ENCODE measurements at places on chromosomes 6 and 20. TPM values are rescaled to one million over a fixed set of nuclear protein-coding genes. Genes with fewer than 3 reads are reported as not detected.

- no peaks in the 10 kb centered on the region for H3K27me3 ChIP-seq
- DNase-seq = no peak
- no peaks in the 10 kb centered on the region for H3K36me3 ChIP-seq
- H3K4me3 ChIP-seq = no peak overlapping the region
- no peaks in the 10 kb centered on the region for H3K4me1 ChIP-seq
Observed at GRCh38 chr6:97669191-97670031, 386.4 kb upstream of the MMS22L start.

GRCh38 chr6:47651505-47651944 lies 46.9 kb upstream of the ADGRF4 start:
- no peak overlapping the region for H3K4me3 ChIP-seq
- no peak for DNase-seq
- H3K27me3 ChIP-seq = no peaks in the 10 kb centered on the region
- no peaks in the 10 kb centered on the region for H3K4me1 ChIP-seq

- no peak overlapping the region for H3K4me3 ChIP-seq
- peaks cover 22% of the 10 kb centered on the region for H3K4me1 ChIP-seq
- H3K27ac ChIP-seq = no peak overlapping the region
- no peak for DNase-seq
- H3K36me3 ChIP-seq = no peaks in the 10 kb centered on the region
Observed at GRCh38 chr6:129661536-129662405, 48.2 kb downstream of the ARHGAP18 start.

GRCh38 chr20:5745416-5746030 lies 4.7 kb upstream of the SHLD1 start:
- peaks cover 5% of the 10 kb centered on the region for H3K36me3 ChIP-seq
- H3K4me1 ChIP-seq = peaks cover 4% of the 10 kb centered on the region
- H3K27me3 ChIP-seq = peaks cover 10% of the 10 kb centered on the region
- no peak overlapping the region for H3K4me3 ChIP-seq
- H3K27ac ChIP-seq = no peak overlapping the region

DZANK1 gene
- 6.5 TPM for total RNA-seq

SLC17A3 gene
- total RNA-seq = not detected

- H3K4me3 ChIP-seq = no peak overlapping the region
- peaks cover 16% of the 10 kb centered on the region for H3K27me3 ChIP-seq
- DNase-seq = no peak
Observed at GRCh38 chr6:17972978-17973622, 14.3 kb downstream of the KIF13A start.

RIPOR3 gene
- not detected for total RNA-seq

- H3K36me3 ChIP-seq = no peaks in the 10 kb centered on the region
- H3K4me1 ChIP-seq = no peaks in the 10 kb centered on the region
- no peak for DNase-seq
- no peak overlapping the region for H3K27ac ChIP-seq
- peaks cover 14% of the 10 kb centered on the region for H3K27me3 ChIP-seq
Observed at GRCh38 chr6:28506807-28507475, 8.7 kb downstream of the GPX6 start.

- H3K27me3 ChIP-seq = no peaks in the 10 kb centered on the region
- H3K4me1 ChIP-seq = peaks cover 38% of the 10 kb centered on the region
- peak within 1 kb of the TSS; percentile 91 for H3K27ac ChIP-seq
Observed at GRCh38 chr6:149484733-149485700, at the start of gene ZC3H12D. Gene ZC3H12D (minus strand): TSS chr6:149485014. CDS start chr6:149474543, 10,471 bp downstream.

SLC22A1 gene
- total RNA-seq = 11.0 TPM

- no peaks in the 10 kb centered on the region for H3K4me1 ChIP-seq
- no peak for DNase-seq
- no peaks in the 10 kb centered on the region for H3K36me3 ChIP-seq
- H3K27ac ChIP-seq = no peak overlapping the region
Observed at GRCh38 chr6:163964789-163965188, 550.3 kb downstream of the QKI start.

- no peaks in the 10 kb centered on the region for H3K36me3 ChIP-seq
- H3K4me3 ChIP-seq = no peak overlapping the region
- H3K4me1 ChIP-seq = no peaks in the 10 kb centered on the region
- no peak overlapping the region for H3K27ac ChIP-seq
Observed at GRCh38 chr6:165487347-165487746, 175.7 kb downstream of the PDE10A start.

FKBP5 gene
- 14.1 TPM for total RNA-seq

BHLHE23 gene
- not detected for total RNA-seq

SIRPD gene
- total RNA-seq = not detected

AVP gene
- total RNA-seq = not detected

PNLDC1 gene
- total RNA-seq = 0.24 TPM

GRCh38 chr6:83514866-83515466 lies 2.6 kb downstream of the PRSS35 start:
- no peak for DNase-seq
- H3K36me3 ChIP-seq = no peaks in the 10 kb centered on the region
- H3K4me3 ChIP-seq = no peak overlapping the region
- H3K4me1 ChIP-seq = no peaks in the 10 kb centered on the region
- no peak overlapping the region for H3K27ac ChIP-seq

ADAM33 gene
- total RNA-seq = not detected

OR12D3 gene
- not detected for total RNA-seq

DNA sequence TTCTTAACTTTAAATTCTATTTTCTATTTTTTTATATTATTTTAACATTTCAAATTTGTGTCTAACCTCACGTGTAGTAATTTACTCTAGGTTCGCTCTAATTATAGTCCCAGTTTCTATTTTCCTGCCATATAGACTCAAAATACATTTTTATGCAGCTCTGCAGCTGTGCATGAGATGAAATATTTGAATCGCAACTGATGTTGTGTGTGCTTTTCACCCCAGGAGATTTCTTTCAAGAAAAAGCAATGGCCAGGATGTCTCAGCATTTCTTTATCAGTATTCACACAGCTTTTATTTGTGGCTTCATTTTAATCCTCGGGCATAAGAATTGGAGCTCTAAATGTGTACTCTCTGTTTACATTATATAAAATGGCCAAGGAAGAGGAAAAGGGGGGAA lies 157.6 kb downstream of the HDGFL1 start:
- DNase-seq = no peak
- no peaks in the 10 kb centered on the region for H3K27me3 ChIP-seq
- no peak overlapping the region for H3K27ac ChIP-seq
- no peaks in the 10 kb centered on the region for H3K4me1 ChIP-seq

DNA sequence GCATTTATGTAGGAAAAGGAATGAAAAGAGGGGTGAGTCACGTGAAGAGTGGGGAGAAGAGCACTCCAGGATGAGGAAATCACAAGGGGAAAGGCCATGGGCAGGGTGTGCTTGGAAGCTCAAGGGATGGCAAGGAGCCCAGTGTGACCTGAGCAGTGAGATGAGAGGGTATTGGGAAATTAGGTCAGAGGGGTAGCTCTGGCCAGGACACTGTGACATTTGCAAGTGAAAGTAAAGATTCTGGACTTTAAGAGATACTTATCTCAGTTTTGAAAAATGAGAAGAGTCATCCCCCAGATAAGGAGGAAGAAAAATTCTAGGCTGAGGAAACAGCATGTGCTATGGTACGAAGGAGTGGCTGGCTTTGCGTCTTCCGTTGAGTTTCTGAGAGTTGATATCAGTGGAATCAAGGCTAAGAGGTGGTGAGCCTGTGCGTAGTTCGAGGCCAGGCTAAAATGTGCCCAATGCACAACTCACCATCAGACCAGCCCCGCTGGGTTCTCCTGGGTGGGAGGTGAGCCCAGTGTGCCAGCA lies 79.9 kb downstream of the GCLC start:
- no peak overlapping the region for H3K27ac ChIP-seq
- no peaks in the 10 kb centered on the region for H3K36me3 ChIP-seq
- no peak overlapping the region for H3K4me3 ChIP-seq
- peaks cover 7% of the 10 kb centered on the region for H3K27me3 ChIP-seq
- no peak for DNase-seq

DNA sequence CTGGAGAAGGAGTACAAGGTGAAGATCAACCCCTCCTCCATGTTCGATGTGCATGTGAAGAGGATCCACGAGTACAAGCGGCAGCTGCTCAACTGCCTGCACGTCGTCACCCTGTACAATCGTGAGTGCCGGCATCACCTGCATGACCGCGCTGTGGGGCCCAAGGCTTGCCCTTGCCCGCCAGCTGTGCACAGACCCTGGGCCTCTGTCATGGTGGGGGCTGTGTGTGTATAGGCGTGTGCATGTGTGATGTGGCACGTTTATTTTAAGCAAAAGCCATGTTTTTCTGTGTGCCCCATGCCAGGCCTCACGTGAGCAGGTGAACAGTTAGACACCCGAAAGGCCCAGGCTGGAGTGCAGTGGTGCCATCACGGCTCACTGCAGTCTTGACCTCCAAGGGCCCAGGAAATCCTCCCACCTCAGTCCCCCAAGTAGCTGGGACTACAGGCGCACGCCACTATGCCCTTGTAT lies 36.3 kb downstream of the PYGB start:
- H3K4me1 ChIP-seq = peaks cover 5% of the 10 kb centered on the region
- no peak overlapping the region for H3K27ac ChIP-seq
- H3K27me3 ChIP-seq = no peaks in the 10 kb centered on the region
- no peak overlapping the region for H3K4me3 ChIP-seq
- no peak for DNase-seq

CALHM5 gene
- total RNA-seq = not detected

DNA sequence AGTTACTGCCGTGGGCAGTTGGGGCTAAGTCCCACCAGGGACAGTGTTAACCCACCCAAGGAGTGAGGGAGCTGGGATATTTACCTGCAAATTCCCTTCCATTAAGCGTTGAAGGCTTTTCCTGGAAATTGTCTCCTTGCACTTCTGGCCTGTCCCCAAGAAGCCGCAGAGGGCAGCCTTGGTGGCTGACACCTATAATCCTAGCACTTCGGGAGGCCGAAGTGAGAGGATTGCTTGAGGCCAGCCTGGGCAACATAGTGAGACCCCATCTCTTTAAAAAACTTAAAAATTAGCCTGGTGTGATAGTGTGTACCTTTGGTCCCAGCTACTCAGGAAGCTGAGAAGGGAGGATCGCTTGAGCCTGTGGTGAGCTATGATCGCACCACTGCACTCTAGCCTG lies 204.4 kb downstream of the EYA2 start:
- H3K4me3 ChIP-seq = no peak overlapping the region
- H3K27ac ChIP-seq = no peak overlapping the region
- H3K27me3 ChIP-seq = peaks cover 32% of the 10 kb centered on the region
- H3K4me1 ChIP-seq = no peaks in the 10 kb centered on the region

GRCh38 chr20:39946053-39946810 lies 742.8 kb downstream of the MAFB start:
- no peak overlapping the region for H3K4me3 ChIP-seq
- no peaks in the 10 kb centered on the region for H3K36me3 ChIP-seq
- H3K27ac ChIP-seq = no peak overlapping the region
- no peaks in the 10 kb centered on the region for H3K4me1 ChIP-seq
- no peak for DNase-seq

TFAP2A gene
- total RNA-seq = 0.07 TPM

- peaks cover 43% of the 10 kb centered on the region for H3K4me1 ChIP-seq
- DNase-seq = no peak
- peaks cover 32% of the 10 kb centered on the region for H3K27me3 ChIP-seq
- H3K27ac ChIP-seq = peak overlapping the region; percentile 62
Observed at GRCh38 chr20:50285376-50286173, 94.9 kb downstream of the CEBPB start.

BTN3A1 gene
- 80.6 TPM for total RNA-seq

PGC gene
- total RNA-seq = not detected

GRCh38 chr20:14783766-14784165 lies 446.4 kb upstream of the FLRT3 start:
- H3K4me1 ChIP-seq = no peaks in the 10 kb centered on the region
- H3K27ac ChIP-seq = no peak overlapping the region
- H3K27me3 ChIP-seq = no peaks in the 10 kb centered on the region
- H3K4me3 ChIP-seq = no peak overlapping the region
- DNase-seq = no peak

DEFB132 gene
- total RNA-seq = not detected

- H3K36me3 ChIP-seq = no peaks in the 10 kb centered on the region
- no peak overlapping the region for H3K4me3 ChIP-seq
- no peaks in the 10 kb centered on the region for H3K4me1 ChIP-seq
- DNase-seq = no peak
- no peak overlapping the region for H3K27ac ChIP-seq
Observed at GRCh38 chr6:84618046-84618752, 146.2 kb downstream of the TBX18 start.

DNA sequence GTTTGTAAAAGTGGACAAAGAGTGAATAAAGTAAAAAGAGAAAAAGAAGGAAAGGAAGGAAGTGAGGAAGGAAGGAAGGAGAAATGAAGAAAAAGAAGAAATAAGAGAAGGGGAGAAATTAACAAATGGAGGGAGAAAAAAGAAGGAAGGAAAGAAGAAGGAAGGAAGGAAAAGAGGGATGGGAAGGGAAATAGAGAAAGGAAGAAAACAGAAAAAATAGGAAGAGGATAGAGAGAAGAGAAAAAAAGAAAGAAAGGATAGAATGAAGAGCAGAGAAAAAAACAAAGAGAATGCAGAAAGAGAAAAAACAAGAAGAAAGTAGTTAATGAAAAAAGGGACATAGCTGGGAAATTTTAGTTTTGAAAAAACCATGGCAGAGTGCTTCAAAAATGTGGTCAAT lies 361.8 kb downstream of the EPHA7 start:
- no peaks in the 10 kb centered on the region for H3K36me3 ChIP-seq
- no peaks in the 10 kb centered on the region for H3K27me3 ChIP-seq
- no peak overlapping the region for H3K4me3 ChIP-seq
- no peaks in the 10 kb centered on the region for H3K4me1 ChIP-seq
- H3K27ac ChIP-seq = no peak overlapping the region
- no peak for DNase-seq

DNA sequence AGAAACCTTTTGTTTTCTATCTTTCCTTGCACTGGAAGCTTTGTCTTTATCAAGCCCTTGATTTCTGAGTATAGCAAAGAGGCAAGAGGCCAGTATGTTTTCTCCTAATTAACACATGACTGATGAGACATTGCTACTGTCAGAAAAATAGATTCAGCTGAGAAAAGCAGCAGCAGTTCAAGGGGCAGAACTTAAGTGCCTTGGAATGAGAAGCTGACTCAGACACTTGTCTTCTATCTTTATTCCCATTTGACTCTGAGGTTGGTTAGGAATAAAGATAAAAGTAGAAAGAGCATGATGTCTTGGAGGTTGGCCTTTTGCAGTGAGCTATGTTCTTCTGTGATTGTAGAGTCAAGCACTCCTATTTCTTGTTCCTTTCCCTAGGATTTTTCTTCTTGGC lies 79.1 kb upstream of the MAN1A1 start:
- no peak overlapping the region for H3K4me3 ChIP-seq
- H3K36me3 ChIP-seq = no peaks in the 10 kb centered on the region
- H3K4me1 ChIP-seq = no peaks in the 10 kb centered on the region
- DNase-seq = no peak
- no peak overlapping the region for H3K27ac ChIP-seq

DNA sequence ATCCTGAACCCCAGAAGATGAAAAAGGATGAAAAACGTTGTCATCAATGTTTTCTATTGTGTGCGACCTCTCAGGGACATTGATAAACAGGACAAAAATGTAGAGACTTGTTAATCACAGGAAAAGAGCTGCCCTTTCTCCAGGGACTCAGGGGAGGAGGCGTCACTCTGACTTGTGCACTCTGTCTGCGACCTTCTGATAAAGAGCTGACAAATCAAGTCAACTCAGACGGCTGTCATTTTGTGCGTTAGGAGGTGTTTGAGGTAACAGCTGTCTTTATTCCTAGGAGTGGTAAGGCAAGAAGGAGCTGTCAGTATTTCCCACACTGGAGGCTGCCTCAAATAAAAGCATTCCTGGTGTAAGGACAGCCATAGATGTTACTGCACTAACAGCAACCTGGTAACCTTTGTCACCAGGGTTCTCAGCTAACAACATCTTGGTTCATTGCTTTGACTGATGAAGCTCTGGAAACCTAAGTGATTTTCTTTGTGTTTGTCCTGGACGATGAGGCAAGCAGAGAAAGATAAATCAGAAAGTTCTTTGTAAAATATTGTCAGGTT lies 38.6 kb upstream of the NXT1 start:
- no peaks in the 10 kb centered on the region for H3K4me1 ChIP-seq
- no peak overlapping the region for H3K27ac ChIP-seq
- H3K4me3 ChIP-seq = no peak overlapping the region
- no peak for DNase-seq

BACH2 gene
- total RNA-seq = 3.1 TPM

PAK5 gene
- not detected for total RNA-seq
